ENCODE measurements at places on chromosomes 3 and 15.
A peak's percentile ranks its signal among the peaks of the same experiment; 100 is the strongest.

DNA sequence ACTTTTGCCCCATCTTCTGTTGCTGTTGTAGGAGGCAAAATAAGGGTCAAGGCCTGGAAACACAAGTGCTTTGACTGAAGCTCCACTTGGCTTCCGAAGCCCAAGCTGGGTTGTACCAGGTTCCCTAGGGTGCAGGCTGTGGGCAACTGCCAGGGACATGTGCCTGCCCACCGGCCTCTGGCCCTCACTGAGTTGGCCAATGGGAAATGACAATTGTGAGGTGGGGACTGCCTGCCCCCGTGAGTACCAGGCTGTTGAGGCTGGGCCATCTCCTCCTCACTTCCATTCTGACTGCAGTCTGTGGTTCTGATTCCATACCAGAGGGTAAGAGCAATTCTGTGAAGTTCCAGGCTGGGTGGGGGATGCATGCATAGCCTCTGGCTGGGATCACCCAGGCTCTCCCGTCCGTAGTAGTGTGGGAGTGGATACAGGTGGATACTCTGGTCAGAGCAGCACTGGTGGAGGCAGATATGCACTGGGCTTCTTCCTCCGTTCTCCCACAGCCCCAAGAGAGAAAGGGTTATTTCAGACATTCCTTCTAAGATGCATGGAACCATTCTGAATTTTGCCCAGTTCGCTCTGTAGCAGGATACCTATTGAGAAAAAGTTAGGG is at the start of gene ADIPOQ:
ADIPOQ (plus strand) TSS at position 285 of the 613 bp plus-strand sequence. CDS start 10,349 bp downstream, outside the sequence.
- DNase-seq, result peak; percentile 4

DNA sequence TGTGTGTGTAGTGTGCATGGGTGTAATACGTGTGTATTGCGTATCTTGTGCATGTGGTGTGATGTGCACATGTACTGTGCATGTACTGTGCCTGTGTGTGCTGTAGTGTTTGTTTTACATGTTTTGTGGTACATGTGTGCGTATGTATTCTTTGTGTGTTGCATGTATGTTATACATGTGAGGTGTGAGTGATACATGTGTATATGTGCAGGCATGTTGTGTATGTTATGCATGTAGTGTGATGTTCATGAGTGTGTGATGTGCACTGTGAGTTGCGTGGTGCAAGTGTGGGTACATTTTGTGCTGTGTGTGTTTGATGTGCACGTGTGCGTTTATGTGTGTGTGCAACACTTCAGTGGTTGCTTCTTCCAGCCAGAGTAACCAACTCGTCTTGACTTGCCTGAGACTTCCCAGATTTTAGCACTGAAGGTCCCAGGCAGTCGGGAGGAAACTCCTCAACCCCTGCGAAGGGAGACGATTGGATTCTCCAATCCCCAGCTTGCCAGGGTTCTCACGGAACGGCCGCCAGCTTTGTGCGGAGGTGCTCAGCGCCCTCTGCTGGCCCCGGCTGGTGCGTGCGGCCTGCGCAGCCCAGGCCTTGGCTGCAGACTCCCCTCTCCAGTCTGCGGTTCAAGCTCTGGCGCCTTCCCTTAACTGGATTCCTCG is 3.6 kb downstream of the GALNT15 start:
- DNase-seq, result peak; percentile 82

GRCh38 chr3:51398595-51399310 is 7.7 kb downstream of the RBM15B start:
- no peak for DNase-seq

- DNase-seq, result no peak
These were observed 5.0 kb upstream of the UACA start for GRCh38 chr15:70768257-70768883.

GRCh38 chr3:186461141-186461540 is 83.0 kb downstream of the CRYGS start:
- no peak for DNase-seq

GRCh38 chr3:31188112-31188511 is 293.7 kb upstream of the GADL1 start:
- DNase-seq, result no peak

GRCh38 chr3:160874736-160875135 is 118.7 kb downstream of the PPM1L start:
- no peak for DNase-seq

GRCh38 chr15:76286271-76286879 is 24.9 kb downstream of the ETFA start:
- DNase-seq, result no peak

DNA sequence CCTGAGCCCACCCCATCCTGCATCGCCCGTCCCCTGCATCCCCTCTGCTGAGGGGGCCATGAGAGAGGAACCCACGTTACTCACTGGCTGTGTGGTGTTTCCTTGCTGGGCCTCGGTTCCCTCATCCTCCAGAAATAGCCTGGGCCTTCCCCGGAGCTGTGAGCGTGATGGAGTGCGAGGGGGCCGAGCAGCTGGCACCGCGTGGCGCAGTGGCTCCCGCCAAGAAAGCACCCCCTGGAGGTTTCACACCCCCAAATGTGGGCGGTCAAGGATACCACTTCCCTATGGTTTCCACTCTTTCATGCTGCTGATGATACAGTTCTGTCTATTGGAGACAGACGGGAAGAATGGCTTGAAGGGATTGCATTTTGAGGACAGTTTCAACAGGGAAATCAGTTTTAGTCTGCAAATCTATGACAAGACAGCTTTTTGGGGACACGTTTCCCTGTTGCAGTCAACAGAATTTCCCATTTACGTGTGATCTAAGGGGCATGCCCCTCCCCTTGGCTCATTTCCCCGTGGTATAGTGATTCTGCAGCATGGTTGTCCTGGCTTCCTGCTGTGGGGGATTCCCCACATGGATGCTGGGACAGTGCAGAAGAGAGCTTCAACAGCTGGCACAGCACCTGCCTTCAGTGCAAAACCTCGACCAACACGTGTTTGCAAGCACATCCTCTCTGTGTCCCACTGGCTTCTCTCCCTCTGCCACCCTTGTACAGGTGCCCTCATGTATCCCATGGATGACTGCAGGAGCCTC is 377.5 kb downstream of the LRTM1 start:
- no peak for DNase-seq

DNA sequence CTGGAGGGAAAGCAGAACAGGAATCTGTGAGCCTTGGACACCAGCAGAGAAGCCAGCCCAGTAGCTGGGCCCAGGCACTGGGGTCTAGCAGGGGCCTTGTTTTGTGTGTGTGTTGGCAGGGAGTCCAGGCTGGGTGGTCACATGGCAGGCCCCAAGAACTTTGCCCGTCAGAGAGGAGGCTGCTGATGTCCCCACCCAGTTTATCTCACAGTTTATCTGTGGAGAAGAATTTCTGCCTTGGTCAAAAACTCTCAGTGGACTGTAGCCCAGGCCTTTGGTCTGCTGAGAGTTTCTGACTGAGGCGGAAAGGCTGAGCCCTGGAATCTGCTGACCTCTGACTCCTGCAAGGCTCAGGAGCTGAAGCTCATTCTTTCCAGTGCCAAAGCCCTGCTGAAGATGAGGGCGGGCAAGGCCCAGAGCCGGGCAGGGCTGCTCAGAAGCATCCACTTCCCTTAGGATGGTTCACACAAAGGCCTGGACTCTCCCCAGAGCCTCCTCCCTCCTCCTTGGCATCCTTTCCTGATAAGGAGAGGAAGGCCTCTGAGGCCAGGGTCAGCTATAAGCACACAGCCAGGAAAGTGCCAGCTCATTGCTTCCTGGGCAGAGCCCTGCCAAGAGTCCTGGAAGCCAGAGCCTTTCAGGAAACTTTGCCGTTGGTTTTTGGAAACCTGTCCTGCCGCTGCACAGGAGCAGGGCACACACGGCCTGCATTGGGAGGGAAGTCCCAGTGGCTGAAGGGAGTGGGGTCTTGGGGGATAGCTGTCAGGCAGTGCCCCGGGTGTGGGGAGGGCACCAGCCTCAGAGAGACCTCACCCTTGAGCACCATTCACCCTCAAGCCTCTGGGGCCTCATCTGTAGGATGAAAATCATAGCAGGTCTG is 37.2 kb upstream of the SLCO2A1 start:
- no peak for DNase-seq
